PC-3 (cell line): ENCODE measurements at places on chromosomes 3 and 15. TPM values are rescaled to one million over a fixed set of nuclear protein-coding genes. Genes with fewer than 3 reads are reported as not detected.
A peak's percentile ranks its signal among the peaks of the same experiment; 100 is the strongest.

DNA sequence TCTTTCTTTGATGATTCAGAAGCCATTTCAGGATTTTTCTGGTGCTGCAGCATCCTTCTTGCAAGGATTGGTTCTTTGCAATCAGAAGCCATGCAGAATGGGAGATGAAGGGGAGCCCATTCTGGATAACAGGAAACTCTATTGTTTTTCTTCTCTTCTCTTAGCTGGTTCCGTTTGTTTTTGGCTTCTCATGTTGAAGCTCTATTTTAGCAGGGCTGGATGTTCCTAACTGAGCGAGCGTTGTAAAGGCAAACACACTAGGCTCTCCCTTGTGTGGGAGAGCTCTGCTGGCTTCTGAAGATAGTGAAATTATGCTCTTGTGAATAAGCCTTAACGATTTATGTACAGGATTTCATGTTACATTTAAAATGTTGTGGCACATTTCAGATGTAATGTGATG is 8.3 kb downstream of the CACNA1D start:
- H3K4me3 ChIP-seq, result no peak overlapping the region
- DNase-seq, result no peak
- no peaks in the 10 kb centered on the region for H3K36me3 ChIP-seq
- peaks cover 91% of the 10 kb centered on the region for H3K27me3 ChIP-seq

- no peaks in the 10 kb centered on the region for H3K36me3 ChIP-seq
- H3K4me1 ChIP-seq, result no peaks in the 10 kb centered on the region
- peaks cover 22% of the 10 kb centered on the region for H3K27me3 ChIP-seq
- H3K27ac ChIP-seq, result no peak overlapping the region
These were observed 42.3 kb downstream of the WDR72 start for GRCh38 chr15:53716909-53717876.

- peak overlapping the region; percentile 30; the same call in 1 of the 2 replicates for H3K4me3 ChIP-seq
- no peaks in the 10 kb centered on the region for H3K36me3 ChIP-seq
- H3K27ac ChIP-seq, result no peak overlapping the region
- DNase-seq, result peak; percentile 77
- peaks cover 13% of the 10 kb centered on the region for H3K4me1 ChIP-seq
- H3K27me3 ChIP-seq, result peaks cover 33% of the 10 kb centered on the region
These were observed 44.9 kb downstream of the GJD2 start for GRCh38 chr15:34709866-34710265.

- H3K4me1 ChIP-seq, result no peaks in the 10 kb centered on the region
- H3K27ac ChIP-seq, result no peak overlapping the region
- no peaks in the 10 kb centered on the region for H3K27me3 ChIP-seq
- H3K4me3 ChIP-seq, result no peak overlapping the region
- no peaks in the 10 kb centered on the region for H3K36me3 ChIP-seq
These were observed 131.7 kb downstream of the DTWD1 start for GRCh38 chr15:49752517-49752916.

Gene NOX5
- total RNA-seq, result 237 and 339 TPM in 2 replicates

DNA sequence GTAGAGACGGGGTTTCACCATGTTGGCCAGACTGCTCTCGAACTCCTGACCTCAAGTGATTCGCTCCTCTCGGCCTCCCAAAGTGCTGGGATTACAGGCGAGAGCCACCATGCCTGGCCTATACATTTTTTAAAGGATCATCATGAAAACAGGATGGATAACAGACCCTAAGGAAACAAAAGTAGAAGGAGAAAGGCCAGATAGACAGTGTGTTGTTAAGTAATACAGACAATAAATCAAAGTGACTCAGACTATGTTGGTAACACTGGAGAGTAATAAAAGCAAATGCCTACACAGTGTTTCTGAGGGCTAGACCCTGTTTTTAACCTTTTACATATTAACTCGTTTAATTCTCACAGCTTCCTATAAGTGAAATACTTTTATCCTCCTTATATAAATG is 133.8 kb upstream of the MCTP2 start:
- H3K27ac ChIP-seq, result no peak overlapping the region
- 0 out of 2 replicates have a peak, but pooled peaks cover 3% of the 10 kb centered on the region for H3K27me3 ChIP-seq
- peak; percentile 23 for DNase-seq
- no peak overlapping the region for H3K4me3 ChIP-seq
